Epithelial cell of esophagus (primary cell): ENCODE measurements at places on chromosomes 5 and 9.

DNA sequence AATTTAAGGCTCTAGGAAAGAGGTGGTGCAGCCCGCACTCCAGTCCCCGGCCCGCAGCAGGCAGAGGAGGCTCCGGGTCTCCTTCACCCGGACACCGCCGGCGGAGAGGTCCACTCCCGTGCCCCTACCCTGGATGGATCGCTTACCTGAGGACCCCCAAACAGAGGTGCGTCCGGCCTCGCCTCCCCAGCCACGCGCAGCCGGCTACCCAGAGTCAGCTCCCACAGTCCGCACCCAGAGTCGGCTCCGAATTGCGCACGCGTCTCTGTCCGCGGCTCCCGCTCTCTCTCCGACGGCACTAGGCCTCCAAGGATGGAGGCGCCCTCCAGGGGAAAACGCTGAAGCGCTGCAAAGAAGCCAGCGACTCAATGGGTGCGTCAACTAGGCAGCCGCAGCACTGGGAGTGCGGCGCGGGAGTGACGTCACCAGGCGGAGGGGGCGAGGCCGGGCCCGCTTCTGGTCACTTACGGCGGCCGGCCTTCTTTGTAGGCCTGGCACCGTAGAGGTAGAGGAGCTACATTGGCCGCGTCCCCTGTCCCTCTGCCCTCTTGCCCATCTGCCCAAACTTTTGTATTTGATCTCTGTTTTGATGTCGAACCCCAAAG, at the start of gene ELP1:
ELP1 (minus strand) TSS at position 407 of the 605 bp plus-strand sequence. CDS start 2,978 bp downstream, outside the sequence.
- DNase-seq: peak; percentile 97

DNA sequence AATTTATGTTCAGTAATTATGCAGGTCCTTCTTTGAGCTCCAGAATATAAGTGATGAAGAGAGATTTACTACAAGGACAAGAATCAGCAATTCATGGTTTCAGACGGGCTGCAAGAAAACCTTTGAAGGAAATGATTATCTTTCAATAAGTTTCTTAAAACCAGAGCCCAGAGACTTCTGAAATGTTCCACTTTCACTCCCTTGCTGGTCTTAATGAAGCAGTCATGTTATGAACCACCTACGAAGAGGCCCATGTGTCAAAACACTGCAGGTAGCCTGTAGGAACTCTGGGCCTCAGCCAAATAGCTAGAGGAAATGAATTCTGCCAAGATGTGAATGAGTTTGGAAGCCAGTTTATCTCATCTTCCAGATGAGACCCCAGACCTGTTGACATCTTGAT, 505.9 kb upstream of the MEF2C start:
- no peak for DNase-seq

GRCh38 chr9:75615284-75615683, 275.2 kb upstream of the PCSK5 start:
- peak; percentile 57 for DNase-seq

- DNase-seq: no peak
Measured at GRCh38 chr5:91373600-91373999, 9.5 kb downstream of the ARRDC3 start.
